ENCODE measurements at places on chromosomes 5 and 9.

GRCh38 chr9:127872369-127873222, 4.9 kb downstream of the AK1 start:
- no peak for DNase-seq

GRCh38 chr9:130990306-130990977, 18.5 kb upstream of the LAMC3 start:
- DNase-seq = no peak

DNA sequence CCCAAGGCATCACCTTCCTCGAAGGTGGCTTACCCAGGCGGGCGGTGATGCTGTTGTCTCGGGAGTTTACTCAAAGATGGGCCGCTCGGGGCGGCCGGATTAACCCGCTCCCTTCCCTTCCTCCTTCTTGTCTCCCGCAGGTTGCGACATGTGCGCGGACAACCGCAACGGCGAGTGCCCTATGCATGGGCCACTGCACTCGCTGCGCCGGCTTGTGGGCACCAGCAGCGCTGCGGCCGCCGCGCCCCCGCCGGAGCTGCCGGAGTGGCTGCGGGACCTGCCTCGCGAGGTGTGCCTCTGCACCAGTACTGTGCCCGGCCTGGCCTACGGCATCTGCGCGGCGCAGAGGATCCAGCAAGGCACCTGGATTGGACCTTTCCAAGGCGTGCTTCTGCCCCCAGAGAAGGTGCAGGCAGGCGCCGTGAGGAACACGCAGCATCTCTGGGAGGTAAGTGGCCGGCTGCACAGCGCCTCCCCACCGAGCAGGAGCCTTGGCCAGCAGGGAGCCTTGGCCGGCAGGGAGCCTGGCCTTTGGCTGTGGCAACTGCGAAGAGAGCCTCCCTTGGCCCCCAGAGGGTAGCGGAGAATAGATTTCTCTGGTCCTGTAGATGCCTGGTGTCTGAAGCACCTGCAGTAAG, 10.6 kb downstream of the PRDM6 start:
- DNase-seq = no peak

DNA sequence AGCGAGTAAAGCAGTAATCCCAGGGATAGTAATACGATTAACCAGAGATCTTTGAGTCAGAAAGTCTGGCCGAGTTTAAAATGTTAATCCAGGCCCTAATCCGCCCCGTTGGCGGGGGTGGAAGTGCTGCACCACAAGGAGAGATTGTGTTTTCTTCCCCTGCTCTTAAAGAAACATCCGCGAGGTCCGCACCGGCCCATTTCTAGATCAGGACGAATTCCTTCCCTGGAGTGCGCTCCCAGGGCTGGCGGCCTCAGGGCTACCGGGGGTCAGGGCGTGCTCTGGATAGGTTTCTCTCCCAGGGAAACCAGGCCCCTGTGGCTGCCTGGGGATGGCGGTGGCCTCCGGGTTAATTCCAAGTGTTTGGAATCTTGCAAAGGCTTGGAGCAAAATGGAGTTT, 9.3 kb upstream of the NEUROG1 start:
- DNase-seq = no peak

DNA sequence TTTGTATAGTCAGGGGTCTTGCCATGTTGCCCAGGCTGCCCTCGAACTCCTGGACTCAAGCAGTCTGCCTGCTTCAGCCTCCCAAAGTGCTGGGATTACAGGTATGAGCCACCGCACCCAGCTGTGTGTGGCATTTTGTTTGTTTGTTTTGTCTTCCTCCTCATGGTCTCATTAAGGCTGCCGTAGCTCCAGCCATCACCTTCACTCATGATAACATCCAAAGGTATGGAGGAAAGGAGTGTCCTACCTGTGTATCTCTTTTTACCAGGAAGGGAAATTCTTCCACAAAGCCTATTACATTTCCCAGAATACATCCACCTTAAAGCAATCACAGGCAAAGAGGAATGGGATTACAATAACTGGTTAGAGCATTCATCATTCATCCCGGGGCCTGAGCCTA, 27.2 kb downstream of the LSM11 start:
- DNase-seq = no peak

GRCh38 chr5:179863449-179864085, 5.0 kb upstream of the MRNIP start:
- DNase-seq = no peak

- peak; percentile 50 for DNase-seq
Measured at GRCh38 chr9:14924230-14925219, 14.3 kb upstream of the FREM1 start.

- no peak for DNase-seq
Measured at GRCh38 chr9:137892424-137893191, 15.0 kb downstream of the CACNA1B start.

DNA sequence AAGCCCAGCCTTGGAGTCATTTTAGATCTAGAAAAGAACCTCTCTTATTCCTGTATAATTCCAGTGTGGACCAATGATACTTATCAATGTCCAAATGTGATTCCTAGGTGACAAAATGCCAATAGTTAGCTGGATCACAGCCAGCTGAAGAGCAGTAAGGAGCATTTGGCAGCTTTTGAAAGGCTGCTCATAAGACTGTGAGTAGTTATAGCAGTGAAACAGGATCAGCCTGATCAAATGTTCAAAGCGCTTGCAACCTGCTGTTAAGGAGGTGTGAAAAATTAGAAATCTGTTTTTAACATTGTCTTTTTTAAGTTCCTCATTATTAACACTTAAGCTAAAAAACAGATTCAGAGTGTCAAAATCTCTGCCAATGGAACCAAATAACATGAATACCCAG, 85.1 kb downstream of the SSBP2 start:
- no peak for DNase-seq

DNA sequence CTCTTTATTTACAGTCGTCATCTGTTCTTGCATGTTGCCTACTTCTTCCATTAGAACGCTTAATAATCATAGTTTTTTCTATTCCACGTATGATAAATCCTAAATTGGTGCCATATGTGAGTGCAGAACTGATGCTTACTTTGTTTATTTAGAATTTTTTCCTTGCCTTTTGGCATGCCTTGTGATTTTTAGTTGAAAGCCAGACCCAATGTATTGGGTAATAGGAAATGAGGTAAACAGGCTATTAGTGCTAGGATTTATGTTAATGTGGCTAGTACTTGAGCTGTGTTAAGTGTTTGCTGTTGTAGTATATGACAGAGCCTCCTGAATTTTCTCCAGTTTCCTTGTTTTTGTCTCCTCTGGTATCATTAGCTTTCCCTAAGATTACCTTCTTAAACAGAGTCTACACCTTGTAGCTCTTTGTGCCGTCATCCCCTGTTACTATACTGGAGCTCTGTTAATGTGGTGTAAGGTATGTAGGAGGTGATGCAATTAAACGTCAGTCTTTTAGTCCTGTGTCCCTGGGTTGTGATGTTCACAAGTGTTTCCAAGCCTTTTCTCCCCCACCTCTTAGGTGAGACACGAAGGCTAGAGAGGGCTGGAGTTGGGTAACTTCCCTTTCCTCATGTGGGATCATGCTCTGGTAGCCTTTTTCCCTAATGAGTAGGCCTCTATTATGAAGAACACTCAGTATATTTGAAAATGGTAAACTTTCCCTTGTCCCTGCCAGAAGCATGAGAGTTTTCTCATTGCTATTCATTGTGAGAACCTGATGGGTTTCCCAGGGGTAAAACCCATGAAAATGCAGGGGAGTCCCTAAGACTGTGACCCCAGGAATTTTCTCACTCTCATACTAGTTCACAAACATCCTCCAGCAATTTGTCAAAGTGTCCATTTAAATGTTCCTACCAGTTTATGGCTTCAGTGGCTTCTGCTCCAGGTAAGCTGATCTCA, 21.2 kb downstream of the SPATA31D3 start:
- peak; percentile 3 for DNase-seq

GRCh38 chr9:5799314-5799713, 33.6 kb downstream of the ERMP1 start:
- DNase-seq = no peak

- DNase-seq = no peak
Measured at GRCh38 chr9:84993105-84993504, 323.6 kb downstream of the NTRK2 start.

DNA sequence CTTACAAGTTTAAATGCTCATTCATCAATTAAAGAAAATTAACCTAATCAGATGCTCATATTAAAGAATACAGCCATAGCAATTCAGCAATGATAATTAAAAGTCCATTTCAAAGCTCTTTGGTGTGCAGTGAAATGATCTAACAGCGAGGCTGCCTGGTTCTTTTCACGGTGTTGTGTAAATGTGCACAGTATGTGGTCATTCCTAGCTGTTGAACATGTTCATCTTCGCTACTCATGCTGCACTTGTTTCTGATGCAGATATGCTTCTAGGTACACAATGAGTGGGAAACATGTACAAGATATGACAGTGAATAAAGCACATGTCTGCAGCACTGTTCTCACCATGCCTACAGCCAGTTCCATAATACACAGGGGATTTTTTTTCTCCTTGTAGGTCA, 163.5 kb downstream of the NR2F1-AS1 start:
- DNase-seq = no peak

DNA sequence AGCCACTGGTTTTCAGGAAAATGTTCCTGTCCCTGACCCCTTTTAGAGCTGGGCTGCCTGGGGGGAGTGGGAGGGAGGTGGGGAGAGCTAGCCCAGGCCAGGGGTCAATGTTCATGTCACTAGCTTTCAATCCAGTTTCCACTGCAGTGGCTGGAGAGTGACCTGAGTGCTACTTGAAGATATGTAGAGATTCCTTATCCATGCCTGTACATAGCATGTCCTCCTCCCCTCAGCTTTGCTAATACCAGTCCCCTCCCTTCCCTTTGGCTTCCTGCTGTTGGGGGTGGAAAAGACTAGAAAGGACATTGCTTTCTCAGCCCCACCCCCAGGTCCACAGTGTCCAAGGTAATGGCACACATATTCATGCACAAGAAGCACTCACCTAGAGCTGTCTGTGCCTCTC, 7.8 kb downstream of the DNAJB5 start:
- no peak for DNase-seq

DNA sequence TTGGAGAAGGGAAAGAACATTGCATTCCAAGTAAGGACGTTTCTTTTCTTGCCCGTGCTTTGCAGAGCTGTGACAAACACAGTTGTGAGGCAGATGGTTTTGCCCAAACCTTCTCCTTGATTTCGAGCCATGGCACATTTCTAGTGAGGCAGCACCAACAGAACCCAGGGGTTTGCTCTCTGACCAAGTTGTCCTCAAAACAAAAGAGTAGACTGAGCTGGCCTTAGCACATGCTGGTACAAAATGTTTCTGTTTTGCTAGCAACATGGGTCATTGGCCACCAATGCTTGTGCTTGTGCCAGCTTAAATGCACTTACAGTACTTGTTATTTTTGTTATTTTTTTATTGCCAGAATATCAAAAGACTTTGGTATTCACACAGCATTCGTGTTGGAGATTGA, 328.8 kb downstream of the GADD45G start:
- DNase-seq = no peak

- peak; percentile 59 for DNase-seq
Measured at GRCh38 chr5:140261403-140262171, 41.3 kb downstream of the PFDN1 start.

DNA sequence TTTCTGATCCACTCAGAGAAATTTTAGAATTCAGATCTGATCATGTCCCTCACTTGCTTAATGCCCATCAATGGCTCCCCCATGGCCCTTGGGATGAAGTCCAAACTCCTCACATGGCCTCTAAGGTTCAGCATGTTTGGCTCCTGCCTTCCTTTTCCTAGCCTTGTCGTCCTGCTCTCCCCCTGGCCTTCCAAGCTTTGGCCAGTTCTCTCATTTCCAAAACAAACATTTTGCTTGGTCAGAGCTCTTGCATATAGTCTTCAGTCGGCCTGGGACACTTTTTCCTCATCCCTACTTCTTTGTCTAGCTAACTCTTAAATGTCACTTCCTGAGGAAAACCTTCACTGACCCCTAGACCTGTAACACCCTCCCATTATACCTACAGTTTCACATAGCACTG, 37.1 kb upstream of the PPP3R2 start:
- DNase-seq = no peak

GRCh38 chr9:108972626-108973209, 38.5 kb downstream of the ABITRAM start:
- no peak for DNase-seq

All from AG04449 (cell line).